ENCODE measurements at places on chromosomes 2 and 18.

GRCh38 chr2:110752871-110753270 lies 20.5 kb downstream of the ACOXL start:
- H3K36me3 ChIP-seq: no peaks in the 10 kb centered on the region
- H3K27ac ChIP-seq: no peak overlapping the region
- no peak overlapping the region for H3K4me3 ChIP-seq

DNA sequence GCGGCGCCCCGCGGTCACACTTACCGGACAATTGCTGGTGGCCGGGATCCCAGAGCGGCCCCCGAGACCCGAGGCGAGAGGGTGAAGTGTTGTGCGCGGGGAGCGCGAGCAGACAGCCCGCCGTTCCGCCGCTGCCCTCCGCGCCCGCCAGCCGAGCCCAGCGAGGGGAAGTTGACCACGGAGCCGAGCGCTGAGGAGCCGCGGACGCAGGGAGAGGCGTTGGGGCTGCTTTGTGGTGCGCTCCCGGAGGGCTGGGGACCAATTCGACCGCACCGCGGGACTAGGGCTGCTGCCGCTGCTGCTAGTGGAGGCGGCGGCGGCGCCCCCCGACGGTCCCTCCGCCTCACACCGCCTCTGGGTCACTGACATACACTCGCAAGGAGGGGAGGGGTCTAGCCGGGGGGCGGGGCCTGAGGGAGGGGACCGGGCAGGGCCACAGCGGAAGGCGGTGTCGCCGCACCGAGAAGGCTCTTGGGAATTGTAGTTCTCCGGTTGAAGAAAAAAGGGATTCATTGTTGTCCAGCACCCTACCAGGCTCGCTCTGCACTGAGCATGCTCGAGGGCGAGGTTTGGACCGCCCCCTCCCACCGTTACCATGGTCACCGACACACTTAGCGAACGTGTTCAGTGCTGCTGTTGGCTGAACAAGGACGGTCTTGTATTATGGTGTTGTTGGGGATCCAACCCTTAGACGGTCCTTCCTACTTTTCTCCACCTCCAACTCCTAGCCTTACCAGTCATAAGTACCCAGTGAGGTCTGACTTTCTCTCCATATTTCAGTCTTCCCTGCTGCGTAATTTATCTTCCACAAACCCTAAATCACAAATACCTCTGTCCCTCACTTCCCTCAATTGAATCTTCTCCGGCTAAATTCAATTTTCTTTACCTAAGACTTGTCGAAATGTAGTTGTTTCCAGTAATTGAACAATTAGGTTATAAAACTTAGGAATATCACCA lies at the start of gene PELI1:
Gene PELI1 (minus strand): TSS at position 364 of the 957 bp plus-strand sequence. CDS start 36,110 bp downstream, outside the sequence.
- H3K27me3 ChIP-seq: no peaks in the 10 kb centered on the region
- peaks cover 20% of the 10 kb centered on the region for H3K4me1 ChIP-seq
- peak; percentile 91 for DNase-seq

GRCh38 chr2:241659150-241659739 lies 21.8 kb downstream of the ATG4B start:
- H3K27ac ChIP-seq: no peak overlapping the region
- no peak for DNase-seq
- H3K36me3 ChIP-seq: peaks cover 61% of the 10 kb centered on the region
- H3K4me1 ChIP-seq: no peaks in the 10 kb centered on the region
- H3K4me3 ChIP-seq: no peak overlapping the region

DNA sequence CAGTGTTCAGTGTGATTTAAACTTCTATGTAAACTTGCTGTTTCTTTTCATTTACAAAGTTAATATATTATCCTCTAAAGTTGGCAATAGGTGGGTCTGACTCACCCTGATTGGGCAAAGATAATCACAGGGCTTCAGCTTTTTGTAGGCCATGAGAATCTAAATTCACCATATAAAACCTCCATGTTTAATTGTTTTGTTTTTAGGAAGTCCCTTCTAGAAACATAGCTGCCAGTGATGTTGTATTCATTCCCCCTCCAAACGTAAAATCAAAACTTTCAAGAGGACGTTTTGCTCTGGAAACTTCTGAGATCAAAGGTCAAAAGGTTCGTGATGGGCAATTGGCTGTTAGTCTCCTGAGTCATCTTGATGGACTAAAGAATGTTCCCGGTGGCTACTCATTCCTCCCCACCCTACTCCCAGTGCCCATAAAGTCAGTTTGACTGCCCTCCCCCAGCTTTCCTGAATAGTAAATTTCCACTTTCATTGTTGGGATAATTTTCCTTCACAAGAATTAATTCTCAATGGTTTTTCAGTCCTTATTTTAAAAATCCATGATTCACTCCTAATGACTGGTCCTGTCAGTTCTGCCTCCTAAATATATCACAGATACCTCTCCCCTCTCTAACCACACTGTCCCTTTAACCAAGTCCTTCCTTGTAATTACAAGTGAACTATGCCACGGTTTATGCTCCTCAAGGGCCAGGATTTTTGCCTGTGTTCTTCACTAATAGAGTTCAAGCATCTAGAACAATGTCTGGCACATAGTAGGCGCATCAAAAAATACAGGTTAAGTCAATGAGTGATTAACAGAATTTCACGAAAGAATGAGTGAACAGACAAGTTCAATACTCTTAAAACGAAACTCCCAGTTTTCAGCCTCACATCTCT lies 164.4 kb upstream of the VRK2 start:
- no peaks in the 10 kb centered on the region for H3K4me1 ChIP-seq
- no peaks in the 10 kb centered on the region for H3K27me3 ChIP-seq
- no peak overlapping the region for H3K4me3 ChIP-seq
- H3K36me3 ChIP-seq: no peaks in the 10 kb centered on the region
- no peak overlapping the region for H3K27ac ChIP-seq
